ENCODE measurements at places on chromosomes 4 and X. TPM values are rescaled to one million over a fixed set of nuclear protein-coding genes. Genes with fewer than 3 reads are reported as not detected.

Gene CFI
- total RNA-seq: 6.1 TPM

Gene UGT2B17
- total RNA-seq: not detected

Gene TMSB15A
- total RNA-seq: 44.2 TPM

Gene DCAF8L2
- not detected for total RNA-seq

Gene ZAR1
- total RNA-seq: not detected

Gene GYG2
- total RNA-seq: 13.0 TPM

Gene FAM47B
- total RNA-seq: not detected

Gene TCEANC
- 2.7 TPM for total RNA-seq

Gene XPNPEP2
- not detected for total RNA-seq

Measured in SJSA1 (cell line).